T-cell (primary cell): ENCODE measurements at places on chromosomes 16 and 17.
A peak's percentile ranks its signal among the peaks of the same experiment; 100 is the strongest.

GRCh38 chr17:40310882-40311391 is 2.0 kb downstream of the RARA start:
- DNase-seq = no peak

DNA sequence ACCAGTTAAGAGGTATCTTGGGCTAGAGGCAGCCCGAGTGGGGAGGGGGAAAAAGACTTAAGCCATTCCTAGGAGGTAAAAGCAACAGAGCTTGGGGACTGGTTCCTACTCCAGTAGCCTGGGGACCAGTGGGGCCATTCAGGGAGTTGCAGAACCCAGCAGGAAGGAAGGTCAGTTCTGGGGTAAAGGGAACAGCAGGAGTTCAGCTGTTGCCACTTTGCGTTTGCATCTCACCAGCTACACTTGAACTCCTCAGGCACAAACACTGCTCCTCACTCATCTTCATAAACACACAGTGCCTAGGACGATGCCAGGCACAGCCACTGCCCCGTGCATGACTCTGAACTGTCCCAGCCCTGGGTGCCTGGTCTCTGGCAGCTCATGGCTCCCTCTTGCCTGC is 4.0 kb downstream of the HAP1 start:
- DNase-seq = no peak

DNA sequence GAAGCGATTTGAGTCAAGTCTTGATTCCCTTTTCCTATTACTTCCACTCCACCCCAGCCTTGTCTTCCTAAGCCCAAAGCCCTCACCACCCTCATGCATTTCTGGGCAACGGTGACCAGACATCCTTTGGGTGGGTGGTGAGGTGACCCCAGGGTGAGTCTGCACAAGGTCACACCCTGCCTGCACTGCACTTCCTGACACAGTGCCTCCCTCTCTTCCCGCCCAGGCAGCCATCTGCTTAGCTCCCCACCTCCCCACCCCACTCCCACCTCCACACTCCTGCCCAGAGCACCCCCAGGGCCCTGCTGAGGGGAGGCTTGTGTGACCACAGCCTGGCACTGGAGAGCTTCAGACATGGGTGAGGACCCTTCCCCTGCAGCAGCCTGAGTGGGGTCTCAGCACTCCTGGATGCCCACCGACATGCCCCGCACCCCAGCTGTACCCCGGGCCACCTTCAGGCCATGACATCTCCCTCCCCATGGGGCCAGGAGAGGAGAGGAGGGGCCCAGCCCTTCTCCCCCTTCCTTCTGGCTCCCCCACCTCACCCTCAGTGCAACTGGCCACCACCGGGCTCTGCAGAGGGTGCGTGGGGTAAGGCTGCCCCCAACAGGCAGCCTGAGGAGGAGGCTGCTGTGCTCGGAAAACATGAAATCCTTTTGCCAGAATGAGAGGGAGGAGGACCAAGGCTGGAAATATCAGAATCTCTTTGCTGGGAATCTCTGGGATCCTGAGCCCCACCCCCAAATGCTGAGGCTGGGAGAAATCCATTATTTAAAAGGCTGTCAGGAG is 68.6 kb downstream of the CCT6B start:
- DNase-seq = no peak

- DNase-seq = no peak
These were observed 5.7 kb upstream of the NR1D1 start for GRCh38 chr17:40105861-40106759.

GRCh38 chr17:33290253-33290652 is 2.8 kb downstream of the ASIC2 start:
- no peak for DNase-seq

DNA sequence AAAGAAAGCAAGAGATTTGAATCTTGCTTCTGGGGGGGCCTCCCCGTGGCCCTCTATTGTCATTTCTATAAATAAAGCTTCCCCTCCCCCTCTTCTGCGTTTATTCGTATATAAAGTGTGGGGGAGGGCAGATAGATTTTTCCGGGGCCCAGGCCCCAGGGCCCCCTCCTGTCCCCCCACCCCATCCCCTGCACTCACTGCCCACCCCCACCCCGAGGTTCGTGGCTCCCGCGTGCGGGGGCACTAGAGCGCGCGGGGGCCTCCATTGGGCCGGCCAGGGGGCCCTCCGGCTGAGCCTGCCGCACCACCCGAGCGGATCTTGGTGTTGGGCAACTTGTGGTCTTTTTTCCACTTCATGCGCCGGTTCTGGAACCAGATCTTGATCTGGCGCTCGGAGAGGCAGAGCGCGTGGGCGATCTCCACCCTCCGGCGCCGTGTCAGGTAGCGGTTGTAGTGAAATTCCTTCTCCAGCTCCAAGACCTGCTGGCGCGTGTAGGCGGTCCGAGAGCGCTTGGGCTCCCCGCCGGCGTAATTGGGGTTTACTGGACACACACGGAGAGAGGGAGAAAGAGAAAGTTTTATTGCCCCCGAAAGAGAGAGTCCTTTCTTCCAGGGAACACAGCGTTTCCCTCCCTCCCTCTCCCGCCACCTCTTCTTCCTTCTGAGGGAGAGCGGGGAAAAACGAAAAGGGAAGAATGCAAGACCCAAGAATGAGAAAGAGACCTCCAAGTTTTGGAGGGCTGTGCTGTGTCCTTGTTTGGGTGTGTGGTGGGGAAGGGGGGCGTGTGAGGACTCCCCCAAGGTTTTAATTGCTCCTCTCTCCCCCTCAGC is 1.5 kb downstream of the HOXB4 start:
- no peak for DNase-seq

- DNase-seq = no peak
These were observed 19.6 kb downstream of the DNAH17 start for GRCh38 chr17:78557598-78558039.

- no peak for DNase-seq
These were observed 84.6 kb downstream of the PARN start for GRCh38 chr16:14545346-14545884.

GRCh38 chr17:62187681-62188080 is 122.6 kb upstream of the MED13 start:
- DNase-seq = no peak

DNA sequence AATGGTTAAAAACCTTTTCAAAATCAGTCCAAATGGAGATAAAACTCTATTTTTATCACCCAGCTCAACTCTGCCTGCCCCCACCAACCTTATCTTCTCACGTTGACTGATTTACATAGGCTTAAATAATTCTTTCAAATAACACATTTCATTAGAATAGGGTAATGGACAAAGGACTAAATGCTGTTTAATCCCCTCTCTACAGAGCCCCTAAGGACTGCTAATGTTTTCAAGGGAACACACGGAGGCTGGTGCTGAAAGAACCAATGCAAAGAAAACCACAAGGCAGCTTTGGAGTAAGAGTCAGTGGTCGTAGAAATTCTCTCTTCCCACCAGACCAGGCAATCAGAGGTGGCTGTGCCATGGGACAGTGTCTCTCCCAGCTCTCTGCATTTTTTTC is 445.7 kb upstream of the MAF start:
- no peak for DNase-seq

GRCh38 chr16:518858-519257 is 8.7 kb upstream of the CAPN15 start:
- no peak for DNase-seq

- DNase-seq = no peak
These were observed 6.6 kb downstream of the TSR3 start for GRCh38 chr16:1345087-1345486.

- no peak for DNase-seq
These were observed 388.1 kb upstream of the GOT2 start for GRCh38 chr16:59122262-59122537.

GRCh38 chr17:79628861-79629547 is 18.2 kb upstream of the RBFOX3 start:
- DNase-seq = no peak

DNA sequence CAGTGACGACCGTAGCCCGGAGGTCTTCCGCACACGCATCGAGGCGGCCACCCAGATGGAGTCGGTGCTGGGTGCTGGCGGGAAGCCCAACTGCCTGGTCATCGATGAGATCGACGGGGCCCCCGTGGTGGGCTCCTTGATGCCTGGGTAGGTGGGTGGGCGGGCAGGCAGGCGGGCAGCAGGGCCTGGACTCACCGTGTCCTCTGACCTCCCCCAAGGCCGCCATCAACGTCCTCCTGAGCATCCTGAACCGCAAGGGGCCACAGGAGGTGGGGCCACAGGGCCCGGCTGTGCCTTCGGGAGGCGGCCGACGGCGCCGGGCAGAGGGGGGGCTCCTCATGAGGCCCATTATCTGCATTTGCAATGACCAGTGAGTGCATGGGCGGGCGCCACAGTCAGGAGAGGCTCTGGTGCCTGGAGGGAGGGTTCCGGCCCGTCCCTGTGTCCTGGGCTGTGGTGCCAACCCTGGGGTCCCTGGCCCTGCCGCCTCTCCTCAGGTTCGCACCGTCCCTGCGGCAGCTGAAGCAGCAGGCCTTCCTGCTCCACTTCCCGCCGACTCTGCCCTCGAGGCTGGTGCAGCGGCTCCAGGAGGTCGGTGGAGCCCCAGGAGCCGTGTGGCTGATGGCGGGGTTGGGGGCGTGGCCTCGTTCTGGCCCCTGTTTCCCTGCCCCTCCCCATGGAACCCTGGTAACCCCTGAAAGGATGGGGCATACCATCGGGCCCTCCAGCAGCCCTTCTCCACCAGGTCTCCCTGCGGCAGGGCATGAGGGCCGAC is 4.0 kb downstream of the CHTF18 start:
- no peak for DNase-seq

- no peak for DNase-seq
These were observed 26.6 kb upstream of the ATP2C2 start for GRCh38 chr16:84341528-84342295.

GRCh38 chr17:68460715-68461114 is 3.4 kb upstream of the WIPI1 start:
- DNase-seq = peak; percentile 52

DNA sequence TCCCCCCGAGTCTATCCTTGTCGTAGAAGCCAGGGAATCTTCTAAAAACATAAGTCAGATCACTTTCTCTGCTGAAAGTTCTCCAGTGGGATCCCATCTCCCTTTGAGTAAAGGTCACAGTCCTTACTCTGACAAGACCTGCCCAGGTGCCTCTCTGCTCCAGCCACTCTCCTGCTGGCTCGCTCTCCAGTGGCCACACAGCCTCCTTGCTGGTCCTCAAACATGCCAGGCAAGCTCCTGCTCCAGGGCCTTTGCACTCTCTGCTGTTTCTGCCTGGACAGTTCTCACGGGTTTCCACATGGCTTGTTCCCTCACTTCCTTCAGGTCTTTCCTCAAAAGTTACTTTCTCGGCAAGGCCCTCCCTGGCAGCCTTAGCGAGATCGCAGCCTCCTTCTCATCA is 3.4 kb downstream of the B9D1 start:
- DNase-seq = no peak

DNA sequence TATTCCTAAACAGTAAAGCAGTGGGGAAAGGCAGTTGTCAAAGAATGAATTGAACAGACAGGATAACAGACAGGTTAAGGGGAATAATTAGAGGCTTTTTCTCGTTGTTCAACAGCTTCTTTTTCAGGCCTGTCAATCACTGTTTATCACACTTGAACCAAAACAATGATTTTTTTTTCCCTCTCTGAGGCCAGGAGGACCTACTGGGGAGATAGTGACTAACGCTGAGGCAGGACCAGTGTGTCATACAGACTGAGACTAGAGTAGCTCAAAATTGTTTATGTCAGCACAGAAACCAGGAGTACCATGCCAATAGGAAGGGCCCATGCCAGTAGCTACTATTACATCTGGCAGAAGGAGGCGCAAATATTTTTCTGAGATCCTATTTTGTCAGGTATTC is 41.3 kb upstream of the NLK start:
- no peak for DNase-seq

GRCh38 chr16:74951206-74951605 is 33.7 kb downstream of the WDR59 start:
- no peak for DNase-seq

GRCh38 chr16:3608069-3608468 is 3.3 kb downstream of the SLX4 start:
- DNase-seq = no peak

- DNase-seq = no peak
These were observed 298.3 kb downstream of the SLC39A11 start for GRCh38 chr17:72794152-72794551.

DNA sequence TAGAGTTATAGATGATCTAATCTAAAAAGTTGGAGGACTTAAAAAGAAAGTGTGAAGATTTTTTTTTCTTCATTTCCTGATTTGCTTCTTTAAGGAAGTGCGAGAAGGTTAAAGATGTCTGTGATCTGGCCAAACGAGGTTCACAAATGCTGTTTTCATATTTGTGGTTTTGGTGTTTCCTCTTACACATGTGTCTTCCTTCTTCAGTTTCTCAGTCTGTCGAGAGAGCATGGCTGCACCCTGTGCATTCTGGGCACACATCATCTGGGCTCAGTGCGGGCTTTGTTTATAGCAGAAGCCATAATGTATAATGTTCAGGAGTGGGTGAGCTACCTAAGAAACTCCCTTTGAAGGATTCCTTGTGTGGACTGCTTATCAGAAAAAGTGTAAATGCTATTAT is 260.4 kb upstream of the TBX2 start:
- peak; percentile 64 for DNase-seq

GRCh38 chr16:85308611-85309540 is 196.6 kb upstream of the CIBAR2 start:
- no peak for DNase-seq

GRCh38 chr16:67284699-67285646 is 5.6 kb downstream of the PLEKHG4 start:
- DNase-seq = no peak

DNA sequence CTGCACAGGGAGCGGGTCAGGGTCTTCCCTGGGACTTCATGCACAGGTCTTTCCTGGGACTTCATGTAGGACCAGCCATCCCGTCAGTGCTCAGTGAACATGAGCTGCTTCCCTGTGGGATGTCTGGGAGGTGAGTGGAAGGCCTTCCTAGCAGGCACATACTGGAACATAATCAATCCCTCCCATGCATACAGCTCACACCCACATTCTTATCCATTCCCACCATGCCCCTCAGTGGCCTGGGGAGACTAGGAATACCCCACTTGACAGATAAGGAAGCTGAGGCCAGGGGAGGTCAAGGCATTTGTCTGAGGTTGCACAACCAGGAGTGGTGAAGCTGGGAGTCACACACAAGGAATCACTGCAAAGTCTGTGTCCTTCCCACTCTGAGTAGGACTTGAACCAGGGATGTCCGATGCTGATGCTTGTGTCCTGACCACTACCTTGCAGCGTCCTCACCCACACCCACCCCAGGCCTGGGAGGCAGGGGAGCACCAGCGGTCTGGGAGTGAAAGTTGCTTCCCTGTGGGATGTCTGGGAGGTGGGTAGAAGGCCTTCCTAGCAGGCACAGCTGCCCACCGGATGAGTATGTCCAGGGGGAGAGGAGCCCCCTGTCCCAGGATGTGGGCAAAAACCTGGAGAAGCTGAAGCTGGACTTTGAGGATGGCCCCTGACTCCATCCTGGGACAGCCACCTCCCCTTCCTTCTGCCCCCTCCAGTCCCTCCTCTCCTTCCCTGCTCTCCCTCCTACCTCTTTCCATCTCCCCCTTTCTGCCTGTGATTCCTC is 1.0 kb upstream of the NLRC5 start:
- no peak for DNase-seq

DNA sequence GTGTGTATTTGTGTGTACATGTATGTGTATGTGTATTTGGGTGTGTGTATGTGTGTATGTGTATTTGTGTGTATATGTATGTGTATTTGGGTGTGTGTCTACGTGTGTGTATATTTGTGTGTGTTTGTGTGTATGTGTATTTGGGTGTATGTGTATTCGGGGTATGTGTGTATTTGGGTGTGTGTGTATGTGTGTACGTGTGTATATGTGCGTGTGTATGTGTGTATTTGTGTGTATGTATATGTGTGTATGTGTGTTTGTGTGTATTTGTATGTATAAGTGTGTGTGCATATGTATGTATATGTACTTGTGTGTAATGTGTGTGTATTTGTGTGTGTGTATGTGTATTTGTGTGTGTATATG is 62.0 kb downstream of the HAPSTR1 start:
- DNase-seq = no peak

- no peak for DNase-seq
These were observed 33.7 kb upstream of the HSBP1 start for GRCh38 chr16:83774066-83774465.
